GM12878 (cell line): ENCODE measurements at places on chromosomes 3 and 15.
A peak's percentile ranks its signal among the peaks of the same experiment; 100 is the strongest.

DNA sequence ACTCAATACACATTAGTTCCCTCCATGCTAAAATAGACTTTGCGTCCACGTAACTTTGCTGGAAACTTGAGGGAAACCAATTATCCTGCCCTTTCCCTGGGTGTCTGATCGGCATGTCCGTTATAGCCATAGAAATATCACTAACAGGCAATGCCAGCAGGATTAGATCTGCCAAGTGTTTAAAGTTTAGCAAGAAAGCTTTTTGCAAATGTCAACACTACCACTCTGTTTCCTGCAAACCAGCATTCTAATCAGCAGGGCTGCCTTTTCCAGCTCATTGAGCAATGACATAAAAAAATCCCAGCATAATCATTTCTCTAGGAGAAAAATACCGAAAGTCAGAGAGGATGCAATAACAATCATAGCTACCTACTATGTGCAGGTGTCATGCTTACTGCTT, 60.9 kb downstream of the NOX5 start:
- no peak for DNase-seq

DNA sequence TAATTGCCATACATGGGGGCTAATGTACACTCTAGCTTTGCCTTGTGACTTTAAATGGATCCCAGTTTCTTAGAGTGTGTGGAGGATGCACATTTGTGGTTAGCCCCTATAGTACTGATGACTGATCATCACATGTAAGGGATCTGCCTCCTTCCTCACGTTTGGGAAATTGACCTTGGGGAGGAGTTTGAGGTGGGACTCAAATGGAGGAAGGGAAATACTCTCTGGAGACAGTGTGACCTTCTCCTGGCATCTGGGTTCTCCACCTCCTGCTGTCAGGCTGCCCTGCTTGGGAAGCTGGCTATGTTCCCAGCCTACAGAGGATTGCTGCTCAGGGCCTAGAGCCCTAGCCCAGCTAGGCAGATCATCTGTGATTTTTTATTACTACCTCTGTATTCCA, 48.7 kb downstream of the PPM1L start:
- no peak for DNase-seq

GRCh38 chr15:45133561-45133920, 3.7 kb downstream of the DUOX1 start:
- no peak for DNase-seq

DNA sequence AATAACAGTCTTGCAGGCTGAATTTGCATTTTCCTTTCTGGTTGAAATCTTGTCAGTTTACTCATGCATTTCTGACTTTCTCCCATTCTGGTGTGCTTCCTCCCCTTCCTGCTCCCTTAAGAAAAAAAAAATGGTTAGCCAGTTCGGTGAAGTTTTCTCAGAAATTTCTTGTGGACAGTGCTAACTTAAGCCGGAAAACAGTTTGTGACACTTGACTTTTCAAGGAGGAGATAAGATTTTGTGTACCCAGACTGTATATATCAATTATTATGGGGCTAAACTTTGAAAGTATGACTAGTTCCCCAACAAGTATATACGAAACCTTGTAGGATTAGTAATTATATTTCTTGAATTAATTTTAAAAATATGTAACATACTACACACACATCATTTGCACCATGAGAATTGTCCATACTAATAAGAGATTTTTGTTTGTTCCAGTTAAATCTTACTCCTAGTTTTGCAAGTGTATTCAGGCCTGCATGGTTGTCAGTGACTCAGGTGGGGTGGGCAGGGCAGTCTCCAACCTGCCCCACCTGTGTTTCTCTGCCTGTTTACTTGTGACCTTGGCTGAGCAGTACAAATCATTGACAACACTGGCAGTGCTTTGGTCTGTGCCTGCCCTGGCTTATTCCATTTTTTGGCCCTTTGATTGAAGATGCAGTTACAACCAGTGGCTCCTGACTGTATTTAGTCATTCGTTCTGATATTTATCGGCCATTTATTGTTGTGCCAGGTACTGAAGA, 19.1 kb downstream of the UBE2E1 start:
- no peak for DNase-seq

- no peak for DNase-seq
These were observed 15.7 kb upstream of the RPLP1 start for GRCh38 chr15:69436951-69437350.

GRCh38 chr3:20055020-20055775, 15.0 kb downstream of the KAT2B start:
- DNase-seq = no peak

DNA sequence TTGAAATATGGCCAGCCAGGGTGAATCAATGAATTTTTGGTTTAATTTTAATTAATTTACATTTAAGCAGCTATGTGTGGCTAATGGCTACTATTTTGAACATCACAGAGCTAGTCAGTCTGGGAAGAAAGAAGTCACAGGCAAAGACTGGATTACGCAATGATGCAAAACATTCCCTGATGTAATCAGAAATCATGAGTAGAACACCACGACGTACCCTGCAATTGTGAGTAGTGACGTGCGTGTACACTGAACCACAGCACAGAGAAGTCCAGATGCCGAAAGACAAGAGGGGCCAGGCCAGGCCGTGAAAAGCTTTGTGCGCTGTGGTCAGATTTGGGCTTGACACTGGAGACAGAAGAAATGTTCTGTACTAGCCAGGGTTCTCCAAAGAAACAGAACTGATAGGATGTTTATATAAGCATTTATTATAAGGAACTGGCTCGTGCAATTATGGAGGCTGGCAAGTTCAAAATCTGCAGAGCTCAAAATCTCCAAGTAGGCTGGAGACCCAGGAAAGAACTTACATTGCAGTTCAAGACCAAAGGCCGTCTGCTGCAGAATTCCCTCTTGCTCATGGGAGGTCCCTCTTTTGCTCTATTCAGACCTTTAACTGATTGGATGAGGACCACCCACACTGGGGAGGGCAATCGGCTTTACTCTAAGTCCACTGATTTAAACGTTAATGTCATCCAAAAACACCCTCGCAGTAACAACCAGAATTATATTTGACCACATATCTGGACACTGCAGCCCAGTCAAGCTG, 44.6 kb downstream of the SH3BP5 start:
- no peak for DNase-seq

GRCh38 chr15:56017920-56018319, 24.5 kb upstream of the NEDD4 start:
- DNase-seq = no peak

DNA sequence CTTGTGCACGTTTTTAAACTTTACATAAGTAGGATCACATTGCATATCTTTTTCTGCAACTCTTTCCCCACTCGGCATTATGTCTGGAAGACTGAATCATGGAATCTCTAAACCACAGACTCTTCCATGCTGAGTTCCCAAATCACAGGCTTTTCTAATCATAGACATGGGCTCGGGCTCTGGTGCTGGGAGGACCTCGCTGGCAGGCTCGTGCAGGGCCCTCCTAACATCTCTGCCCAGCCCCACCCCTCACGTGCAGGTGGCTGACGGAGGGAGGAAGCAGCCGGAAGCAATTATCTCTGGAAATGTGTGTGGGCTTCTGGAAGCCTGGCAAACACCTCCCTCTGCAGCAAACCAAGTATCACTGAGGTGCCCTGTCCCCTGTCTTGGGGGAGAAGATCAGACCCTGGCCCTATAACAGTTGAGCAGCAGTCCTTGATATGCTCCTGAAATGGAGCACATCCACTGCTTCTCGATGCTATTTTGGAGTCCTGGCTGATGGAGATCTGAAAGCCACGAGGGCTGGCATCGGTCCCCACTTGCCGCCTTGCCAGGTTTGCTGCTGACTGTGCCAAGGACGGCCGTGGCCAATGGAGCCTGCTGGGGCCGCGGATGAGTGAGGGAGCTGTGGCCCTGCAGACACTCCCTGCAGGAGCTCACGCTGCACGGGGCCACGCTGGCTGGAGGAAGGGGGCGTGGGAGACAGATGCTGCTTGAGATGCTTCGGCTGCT, 4.4 kb upstream of the IQSEC1 start:
- DNase-seq = no peak

DNA sequence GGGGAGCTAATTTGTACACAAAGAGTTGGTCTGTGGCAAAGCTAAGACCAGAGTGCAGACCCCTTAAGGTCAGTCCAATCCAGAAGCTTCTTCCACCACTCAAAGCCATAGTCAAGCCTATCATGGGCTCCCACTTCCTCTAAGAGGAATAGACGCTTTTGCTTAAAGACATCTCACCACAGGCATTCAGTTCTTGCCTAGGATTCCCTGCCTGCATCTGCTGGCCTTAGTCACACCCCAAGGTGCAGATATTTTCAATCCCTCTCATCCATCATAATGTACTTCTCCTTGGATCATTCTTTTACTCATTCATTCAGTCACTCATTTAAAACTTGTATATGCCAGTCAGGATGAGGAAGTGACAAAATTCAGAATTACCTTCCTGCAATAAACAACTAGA, 179.6 kb upstream of the STT3B start:
- DNase-seq = no peak

GRCh38 chr3:175798326-175798725, 939.2 kb downstream of the NAALADL2 start:
- no peak for DNase-seq

GRCh38 chr3:121995161-121996137, 26.6 kb downstream of the ILDR1 start:
- peak; percentile 74 for DNase-seq

- DNase-seq = no peak
These were observed 17.7 kb upstream of the ZBBX start for GRCh38 chr3:167397826-167398225.

DNA sequence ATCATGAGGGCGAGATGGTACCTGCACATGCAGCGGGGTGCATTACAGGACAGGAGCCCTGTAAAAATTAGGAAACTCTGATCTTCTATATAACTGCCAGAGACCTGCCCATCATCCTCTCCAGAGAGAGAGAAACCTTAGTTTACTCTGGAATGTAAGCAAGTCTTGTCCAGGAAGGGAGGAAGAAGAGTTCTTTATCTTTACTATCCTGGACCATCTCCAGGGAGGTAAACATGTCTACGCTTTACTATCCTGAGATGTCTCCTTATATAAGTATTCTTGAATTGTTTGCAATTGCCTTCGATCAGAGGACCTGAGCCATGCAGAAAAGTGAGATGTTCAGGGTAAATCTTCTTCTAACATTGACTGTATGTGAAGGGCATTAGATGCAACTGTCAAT, 12.7 kb upstream of the HACD2 start:
- DNase-seq = no peak

GRCh38 chr3:81601707-81602305, 159.6 kb downstream of the GBE1 start:
- no peak for DNase-seq

- no peak for DNase-seq
These were observed 20.9 kb downstream of the IQSEC1 start for GRCh38 chr3:13052191-13052820.

DNA sequence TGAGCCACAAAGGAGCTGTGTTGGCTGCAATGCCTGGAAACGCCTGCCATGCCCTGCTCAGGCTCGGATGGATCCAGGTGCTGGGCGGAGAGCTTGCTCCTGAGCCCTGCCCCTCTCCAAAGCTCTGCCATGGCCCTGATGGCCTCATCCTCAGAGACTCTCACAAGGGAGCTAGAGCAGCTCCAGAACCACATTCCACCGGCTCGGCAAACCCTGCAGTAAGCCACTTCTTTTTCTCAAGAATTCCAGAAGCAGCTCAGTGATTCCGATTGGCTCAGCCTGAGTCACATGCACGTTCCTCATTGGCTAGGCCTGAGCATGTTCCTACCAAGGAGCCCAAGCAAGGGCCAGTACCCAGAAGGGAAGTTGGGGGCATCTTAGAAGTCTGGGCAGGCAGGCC, 24.8 kb downstream of the TPRA1 start:
- no peak for DNase-seq

- no peak for DNase-seq
These were observed 9.5 kb downstream of the LRRC49 start for GRCh38 chr15:70902107-70902506.

DNA sequence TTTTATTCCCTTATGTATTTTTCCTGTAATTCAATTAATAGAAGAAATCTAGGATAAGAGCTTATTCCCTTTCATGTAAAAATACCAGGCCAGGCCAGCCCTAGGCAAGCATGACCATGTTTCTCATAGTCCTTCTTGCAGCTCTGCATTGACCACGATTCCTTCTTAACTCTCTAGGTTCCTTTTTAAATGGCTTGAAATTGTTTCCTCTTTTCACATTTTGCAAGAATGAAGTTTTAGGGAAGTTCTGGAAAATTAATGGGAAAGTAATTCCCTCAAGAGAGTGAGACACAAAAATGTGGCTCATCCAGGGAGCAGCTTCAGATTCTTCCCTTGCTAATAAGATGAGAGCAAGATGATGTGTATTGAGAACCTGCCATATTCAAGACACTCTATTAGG, 116.5 kb upstream of the FGF7 start:
- no peak for DNase-seq

DNA sequence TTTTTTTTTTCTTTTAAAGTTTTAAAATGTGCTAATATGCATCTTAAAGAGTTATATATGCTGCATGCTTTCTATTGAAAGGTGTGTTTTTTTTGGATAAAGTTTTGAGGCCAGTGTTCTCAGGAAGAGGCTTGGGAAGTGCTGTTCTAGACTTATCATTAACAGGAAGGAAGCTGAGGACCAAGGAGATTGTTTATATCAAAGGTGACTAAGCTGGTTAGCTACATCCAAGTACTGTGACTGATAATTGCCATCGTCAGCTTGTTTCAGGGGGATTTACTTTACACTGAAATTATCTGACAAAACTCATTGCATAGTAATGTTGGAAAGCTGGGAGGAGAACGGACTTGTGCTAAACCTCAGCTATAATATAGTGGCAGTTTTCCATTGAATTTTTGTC, 36.3 kb upstream of the UTS2B start:
- no peak for DNase-seq

DNA sequence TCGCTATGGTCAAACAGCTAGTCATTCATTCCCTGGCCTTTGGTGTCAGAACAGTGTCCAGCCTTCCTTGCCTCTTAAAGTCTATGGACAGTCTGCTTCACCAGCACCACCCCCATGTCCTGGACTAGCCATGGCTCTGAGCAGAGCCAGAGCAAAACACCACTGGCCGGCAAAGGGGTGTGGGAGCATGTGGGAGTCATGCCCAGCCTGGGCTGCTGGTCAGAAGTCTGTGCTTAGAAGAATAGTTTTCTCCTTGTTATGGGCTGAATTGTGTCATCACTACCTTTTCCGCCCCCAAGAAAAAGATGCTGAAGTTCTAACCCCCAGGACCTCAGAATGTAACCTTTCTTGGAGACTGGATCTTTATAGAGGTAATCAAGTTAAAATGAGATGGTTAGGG, 132.9 kb upstream of the LPP start:
- no peak for DNase-seq

DNA sequence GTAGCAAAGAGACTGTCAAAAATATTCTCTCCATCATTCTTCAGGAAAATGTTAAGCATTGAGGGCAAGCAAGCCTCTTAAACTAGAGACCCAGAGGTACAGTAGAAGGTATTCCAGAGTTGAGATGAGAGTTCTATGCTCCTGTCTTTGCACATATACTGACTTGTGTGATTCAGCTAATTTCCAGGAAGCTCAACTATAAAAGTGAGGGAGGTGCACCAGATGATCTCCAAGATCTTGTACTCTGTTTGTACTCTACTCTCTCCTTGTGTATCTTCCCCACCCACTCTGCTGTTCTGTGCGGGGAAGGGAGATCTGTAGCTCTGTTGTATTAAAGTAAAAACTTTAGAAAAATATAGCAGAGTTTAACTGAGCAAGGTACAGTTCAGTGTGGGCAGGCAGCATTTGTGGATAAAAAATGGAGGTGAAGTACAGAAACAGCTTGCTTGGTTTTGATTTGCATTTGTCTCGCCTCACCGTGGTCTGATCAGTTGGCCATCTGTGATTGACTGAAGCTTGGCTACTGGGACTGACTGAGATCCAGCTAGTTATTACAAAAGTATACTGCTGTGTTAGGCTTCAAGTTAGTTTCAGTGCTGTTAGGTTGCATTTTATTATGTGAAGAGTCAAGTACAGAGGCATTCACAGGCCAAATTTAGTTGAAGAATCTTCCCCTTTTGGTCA, 463.1 kb upstream of the GOLIM4 start:
- DNase-seq = no peak
